ENCODE measurements at places on chromosomes 3 and 15.

GRCh38 chr15:52095597-52096262, 16.8 kb downstream of the BCL2L10 start:
- DNase-seq, result no peak

- no peak for DNase-seq
Observed at GRCh38 chr15:37106490-37107001, 6.2 kb upstream of the MEIS2 start.

DNA sequence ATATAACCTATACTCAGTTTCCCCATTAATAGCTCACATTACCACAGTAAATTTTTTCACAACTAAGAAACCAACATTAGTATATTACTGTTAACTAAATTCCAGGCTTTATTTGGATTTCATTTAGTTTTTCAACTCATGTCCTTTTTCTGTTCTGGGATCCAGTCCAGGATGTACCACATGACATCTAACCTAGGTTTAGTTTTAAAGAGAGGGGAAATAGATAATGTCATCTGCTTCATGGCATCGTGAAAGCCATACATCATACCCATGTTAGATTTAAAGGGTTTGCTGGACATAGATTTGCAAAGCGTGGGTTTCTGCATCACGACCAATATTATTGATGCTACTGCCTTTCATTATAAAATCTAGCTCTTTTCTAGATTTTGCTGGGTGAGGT, 33.2 kb upstream of the RPP14 start:
- no peak for DNase-seq

GRCh38 chr15:62792986-62793751, 249.4 kb upstream of the TPM1 start:
- no peak for DNase-seq

DNA sequence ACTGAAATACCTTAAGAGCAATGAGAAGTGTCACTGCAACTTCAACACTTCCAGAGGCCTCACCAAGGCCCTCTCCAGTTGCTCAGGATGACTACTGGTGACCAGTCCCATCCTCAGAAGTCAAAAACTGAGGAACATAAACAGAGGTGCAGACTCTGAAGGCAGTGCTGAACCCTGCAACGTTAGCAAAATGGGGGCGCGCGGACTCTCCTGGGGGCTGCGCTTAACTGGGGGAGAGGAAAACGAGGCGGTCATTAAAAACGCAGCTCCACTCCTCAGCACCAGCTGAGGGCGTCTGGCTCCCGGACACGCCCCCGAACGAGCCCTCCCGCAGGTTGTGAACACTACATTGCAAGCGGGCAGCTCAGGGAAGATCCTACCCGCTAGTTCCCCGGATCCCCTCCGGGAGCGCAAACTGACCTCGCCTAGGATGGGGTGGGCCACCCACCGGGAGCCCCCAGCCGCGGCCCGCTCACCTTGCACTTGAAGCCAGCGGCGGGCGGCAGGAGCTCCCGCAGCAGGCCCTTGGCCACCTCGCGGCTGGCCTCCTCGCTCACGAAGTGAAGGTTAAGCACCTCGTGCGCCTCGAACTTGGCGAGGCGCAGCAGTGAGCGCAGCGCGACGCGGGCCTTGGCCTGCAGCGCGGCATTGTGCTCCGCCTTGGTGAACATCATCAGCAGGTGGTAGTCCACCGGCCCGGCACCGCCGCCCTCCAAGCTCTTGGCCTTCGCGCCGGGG, 711 bp downstream of the XXYLT1 start:
- no peak for DNase-seq

DNA sequence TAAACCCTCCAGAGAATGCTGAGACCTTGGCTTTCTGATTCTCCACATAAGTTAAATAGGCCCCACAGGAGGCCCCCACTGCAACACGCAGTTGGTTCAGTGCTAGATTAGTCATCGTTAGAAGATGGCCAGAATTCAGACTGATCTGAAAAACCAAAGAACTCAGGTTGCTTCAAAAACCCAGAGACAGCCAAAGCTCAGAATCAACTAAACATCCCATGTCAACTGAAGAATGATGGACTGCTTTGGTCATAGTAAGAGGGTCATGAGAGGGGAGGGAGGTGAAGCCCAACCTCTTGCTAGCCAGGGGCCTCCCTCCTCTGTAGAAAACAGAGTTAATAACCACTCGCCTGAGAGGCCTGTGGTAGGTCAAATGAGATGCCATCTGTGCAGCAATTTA, 93.1 kb downstream of the AKAP13 start:
- DNase-seq, result no peak

All from activated T-helper 9 cell treated with anti-CD3 and anti-CD28 coated beads, Interleukin-2, amount 50 U/mL, for 16 hours (primary cell).